Stimulated activated CD8-positive, alpha-beta memory T cell treated with anti-CD3 and anti-CD28 coated beads, Interleukin-12 subunit alpha, Interleukin-12 subunit beta, amount 100 ng/mL, for 1 hour (primary cell): ENCODE measurements at places on chromosomes 3 and 15.

- no peak for DNase-seq
Observed at GRCh38 chr3:179186426-179186825, 38.3 kb downstream of the PIK3CA start.

GRCh38 chr3:197549261-197549885, 6.4 kb downstream of the BDH1 start:
- no peak for DNase-seq

GRCh38 chr15:30041868-30042267, 40.9 kb upstream of the GOLGA8J start:
- DNase-seq = no peak

GRCh38 chr3:123352134-123352554, 96.7 kb downstream of the ADCY5 start:
- no peak for DNase-seq

GRCh38 chr3:179723617-179724016, 70.8 kb downstream of the USP13 start:
- no peak for DNase-seq

GRCh38 chr15:70095408-70096214, 2.1 kb downstream of the TLE3 start:
- no peak for DNase-seq
